SJSA1 (cell line): ENCODE measurements at places on chromosomes 13 and 19. TPM values are rescaled to one million over a fixed set of nuclear protein-coding genes. Genes with fewer than 3 reads are reported as not detected.

The GSX1 gene
- total RNA-seq, result not detected in 2 replicates

The PEG3 gene
- not detected in 2 replicates for total RNA-seq

The ADM5 gene
- total RNA-seq, result 0.58 TPM in 1 of 2 replicates, not detected in the other

The ACTMAP gene
- 0.25 and 0.39 TPM in 2 replicates for total RNA-seq

The LIM2 gene
- not detected in 2 replicates for total RNA-seq

The FSTL3 gene
- 317 and 364 TPM in 2 replicates for total RNA-seq

The ZNF865 gene
- total RNA-seq, result 0.63 and 1.4 TPM in 2 replicates

The CGB7 gene
- 0.08 TPM in 1 of 2 replicates, not detected in the other for total RNA-seq

- H3K36me3 ChIP-seq, result no peaks in the 10 kb centered on the region
- no peak overlapping the region for H3K4me3 ChIP-seq
- H3K27ac ChIP-seq, result no peak overlapping the region
Measured at GRCh38 chr13:34864671-34865070, 77.4 kb upstream of the NBEA start.

GRCh38 chr19:22503524-22503923 is 81.4 kb upstream of the ZNF98 start:
- DNase-seq, result no peak
- H3K4me3 ChIP-seq, result no peak overlapping the region

GRCh38 chr19:48968813-48969218 is 3.7 kb downstream of the FTL start:
- H3K27me3 ChIP-seq, result no peaks in the 10 kb centered on the region
- peaks cover 64% of the 10 kb centered on the region for H3K36me3 ChIP-seq
- peaks cover 28% of the 10 kb centered on the region for H3K4me1 ChIP-seq
- DNase-seq, result no peak
- H3K27ac ChIP-seq, result no peak overlapping the region

DNA sequence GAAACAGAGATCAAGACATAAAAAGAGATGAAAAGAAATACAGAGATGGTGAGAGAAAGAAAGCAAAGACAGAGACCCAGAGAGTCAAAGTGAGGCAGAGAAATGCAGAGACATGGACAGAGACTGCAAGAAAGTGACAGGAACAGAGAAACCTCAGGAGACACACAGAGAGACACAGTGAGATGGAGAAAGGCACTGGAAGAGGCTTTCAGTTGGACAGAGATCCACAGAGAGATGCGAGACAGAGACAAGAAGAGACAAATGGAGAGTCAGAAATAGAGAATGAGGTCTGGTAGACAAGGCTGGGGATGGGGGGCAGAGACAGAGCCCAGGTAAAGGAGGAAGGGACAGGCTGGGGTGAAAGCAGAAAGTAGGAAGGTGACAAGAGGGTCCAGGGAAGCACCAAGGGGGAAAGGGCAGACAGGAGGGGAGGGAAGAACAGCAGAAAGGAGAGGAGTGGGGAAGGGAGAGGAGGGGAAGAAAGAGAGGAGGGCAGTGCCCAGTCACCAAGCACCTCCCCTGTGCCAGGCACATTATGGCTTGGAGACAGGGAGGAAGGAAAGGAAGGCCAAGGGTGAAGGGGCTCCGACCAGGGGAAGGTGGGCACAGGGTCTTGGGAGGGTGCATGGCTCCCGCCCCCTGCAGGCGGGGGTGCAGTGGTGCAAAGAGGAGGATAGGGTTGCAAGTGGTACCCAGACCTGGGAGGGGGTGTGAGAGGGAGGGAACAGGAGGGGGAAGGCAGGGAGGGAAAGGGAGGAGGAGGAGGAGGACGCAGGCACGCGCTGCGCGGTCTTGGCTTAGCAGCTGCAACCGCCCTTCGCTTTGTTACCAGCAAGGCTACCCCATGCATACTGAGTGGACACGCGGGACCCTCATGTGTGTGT is 38.4 kb downstream of the DEDD2 start:
- no peaks in the 10 kb centered on the region for H3K36me3 ChIP-seq
- peaks cover 16% of the 10 kb centered on the region for H3K4me1 ChIP-seq
- no peak overlapping the region for H3K27ac ChIP-seq
- peaks cover 60% of the 10 kb centered on the region for H3K27me3 ChIP-seq
- no peak for DNase-seq
- H3K4me3 ChIP-seq, result no peak overlapping the region

GRCh38 chr19:6697291-6697690 is 23.2 kb downstream of the C3 start:
- no peaks in the 10 kb centered on the region for H3K4me1 ChIP-seq
- no peak overlapping the region for H3K27ac ChIP-seq
- no peak overlapping the region for H3K4me3 ChIP-seq
- no peak for DNase-seq

GRCh38 chr13:95307507-95307906 is 6.3 kb upstream of the ABCC4 start:
- H3K27me3 ChIP-seq, result no peaks in the 10 kb centered on the region
- H3K27ac ChIP-seq, result no peak overlapping the region
- H3K36me3 ChIP-seq, result no peaks in the 10 kb centered on the region
- no peaks in the 10 kb centered on the region for H3K4me1 ChIP-seq

DNA sequence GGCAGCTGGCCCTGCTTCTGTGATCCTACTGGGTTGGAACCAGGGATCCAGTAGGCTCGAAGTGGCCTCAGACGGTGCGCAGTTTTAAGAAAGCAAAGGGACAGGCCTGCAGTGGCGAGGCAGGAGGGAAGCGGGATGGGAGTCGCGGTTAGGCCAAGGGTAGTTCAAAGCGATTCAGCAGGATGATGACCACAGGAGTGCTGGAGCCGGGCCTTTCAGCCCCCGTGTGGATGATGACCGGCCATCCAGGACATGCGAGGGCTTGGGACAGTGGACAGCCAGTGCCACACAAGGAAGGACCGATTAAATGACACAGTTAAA is 854 bp downstream of the RNASEH2B start:
- H3K4me3 ChIP-seq, result peak overlapping the region; percentile 70
- no peaks in the 10 kb centered on the region for H3K27me3 ChIP-seq
- H3K36me3 ChIP-seq, result peaks cover 5% of the 10 kb centered on the region; the same call in 1 of the 2 replicates
- peak overlapping the region; percentile 92 for H3K27ac ChIP-seq
- peaks cover 32% of the 10 kb centered on the region for H3K4me1 ChIP-seq
- peak; percentile 67 for DNase-seq

DNA sequence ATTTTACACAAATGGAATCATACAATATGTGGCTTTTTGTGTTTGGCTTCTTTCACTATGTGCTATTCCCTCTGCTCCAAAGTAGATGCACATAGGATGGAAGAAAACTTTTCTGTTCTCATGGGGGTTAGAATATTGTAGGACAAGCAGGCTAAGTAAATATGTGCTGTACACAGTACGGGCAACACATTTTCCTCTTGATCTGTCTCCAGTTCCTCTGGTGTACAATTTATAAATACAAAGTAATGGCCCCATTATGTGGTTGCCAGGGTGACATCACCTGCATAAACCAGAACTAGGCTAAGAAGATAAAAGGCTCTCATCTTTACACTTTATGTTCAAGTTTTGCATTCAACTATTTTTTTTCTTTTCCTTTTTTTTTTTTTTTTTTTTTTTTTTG is 41.0 kb upstream of the SOX21 start:
- H3K4me3 ChIP-seq, result no peak overlapping the region
- no peaks in the 10 kb centered on the region for H3K4me1 ChIP-seq
- H3K36me3 ChIP-seq, result no peaks in the 10 kb centered on the region
- no peaks in the 10 kb centered on the region; the same call in 1 of the 2 replicates for H3K27me3 ChIP-seq
- H3K27ac ChIP-seq, result no peak overlapping the region

GRCh38 chr13:49643035-49643646 is 14.8 kb downstream of the ARL11 start:
- no peaks in the 10 kb centered on the region for H3K27me3 ChIP-seq
- no peaks in the 10 kb centered on the region for H3K36me3 ChIP-seq
- no peaks in the 10 kb centered on the region for H3K4me1 ChIP-seq

DNA sequence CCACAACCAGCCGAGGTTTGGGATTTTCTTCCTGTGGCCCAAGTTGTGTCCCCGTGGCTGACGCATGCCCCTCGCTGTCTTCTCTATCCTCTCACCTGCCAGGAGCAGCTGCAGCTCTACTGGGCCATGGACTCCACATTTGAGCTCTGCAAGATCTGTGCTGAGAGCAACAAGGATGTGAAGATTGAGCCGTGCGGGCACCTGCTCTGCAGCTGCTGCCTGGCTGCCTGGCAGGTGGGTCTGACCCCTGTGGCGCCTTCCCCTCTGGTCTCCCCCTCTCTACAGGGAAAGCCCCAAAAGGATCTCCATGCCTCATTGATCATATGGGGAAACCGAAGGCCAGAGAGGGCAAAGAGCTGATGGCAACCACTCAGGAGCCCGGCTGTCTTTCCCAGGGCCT is 14.6 kb downstream of the CBLC start:
- H3K27me3 ChIP-seq, result no peaks in the 10 kb centered on the region
- no peak overlapping the region for H3K4me3 ChIP-seq
- DNase-seq, result no peak
- peaks cover 12% of the 10 kb centered on the region for H3K4me1 ChIP-seq

DNA sequence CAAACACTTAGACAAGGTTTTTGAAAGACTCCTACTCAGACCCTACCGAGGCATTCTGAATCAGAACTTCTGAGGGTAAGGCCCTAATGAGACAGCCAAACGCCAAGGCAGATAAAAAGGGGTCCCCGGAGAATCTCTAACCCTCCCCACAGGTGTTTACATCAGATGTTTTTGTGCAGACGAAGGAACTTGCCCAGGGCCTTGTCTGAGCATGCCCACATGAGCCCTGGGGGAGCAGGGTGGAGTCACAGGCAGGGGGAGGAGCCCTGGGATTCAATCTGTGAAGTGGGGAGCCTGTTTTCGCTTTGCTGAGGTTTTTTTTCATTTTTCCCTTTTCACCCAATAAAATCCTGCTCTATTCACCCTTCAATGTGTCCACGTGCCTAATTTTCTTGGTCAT is 61.6 kb upstream of the MED4 start:
- no peaks in the 10 kb centered on the region for H3K27me3 ChIP-seq
- peaks cover 33% of the 10 kb centered on the region for H3K4me1 ChIP-seq
- DNase-seq, result no peak
- H3K27ac ChIP-seq, result peak overlapping the region; percentile 45

GRCh38 chr13:93515267-93515666 is 288.7 kb downstream of the GPC6 start:
- DNase-seq, result no peak
- H3K27ac ChIP-seq, result no peak overlapping the region
- no peaks in the 10 kb centered on the region for H3K36me3 ChIP-seq
- H3K27me3 ChIP-seq, result peaks cover 3% of the 10 kb centered on the region; the same call in 1 of the 2 replicates

- no peak overlapping the region for H3K27ac ChIP-seq
- no peaks in the 10 kb centered on the region for H3K36me3 ChIP-seq
- no peaks in the 10 kb centered on the region for H3K4me1 ChIP-seq
- H3K27me3 ChIP-seq, result peaks cover 32% of the 10 kb centered on the region
- DNase-seq, result no peak
- H3K4me3 ChIP-seq, result no peak overlapping the region
Measured at GRCh38 chr19:19217099-19217498, 5.3 kb downstream of the NCAN start.

GRCh38 chr19:40777645-40777936 is 456 bp upstream of the RAB4B start:
- peak overlapping the region; percentile 70 for H3K4me3 ChIP-seq
- no peaks in the 10 kb centered on the region for H3K36me3 ChIP-seq
- no peaks in the 10 kb centered on the region for H3K27me3 ChIP-seq
- peaks cover 13% of the 10 kb centered on the region for H3K4me1 ChIP-seq

GRCh38 chr19:55446060-55446459 is 3.0 kb upstream of the SHISA7 start:
- H3K27me3 ChIP-seq, result peaks cover 57% of the 10 kb centered on the region
- no peak overlapping the region for H3K27ac ChIP-seq
- no peak for DNase-seq
- H3K36me3 ChIP-seq, result no peaks in the 10 kb centered on the region
- no peaks in the 10 kb centered on the region for H3K4me1 ChIP-seq
